ENCODE measurements at places on chromosomes 2 and 18.

DNA sequence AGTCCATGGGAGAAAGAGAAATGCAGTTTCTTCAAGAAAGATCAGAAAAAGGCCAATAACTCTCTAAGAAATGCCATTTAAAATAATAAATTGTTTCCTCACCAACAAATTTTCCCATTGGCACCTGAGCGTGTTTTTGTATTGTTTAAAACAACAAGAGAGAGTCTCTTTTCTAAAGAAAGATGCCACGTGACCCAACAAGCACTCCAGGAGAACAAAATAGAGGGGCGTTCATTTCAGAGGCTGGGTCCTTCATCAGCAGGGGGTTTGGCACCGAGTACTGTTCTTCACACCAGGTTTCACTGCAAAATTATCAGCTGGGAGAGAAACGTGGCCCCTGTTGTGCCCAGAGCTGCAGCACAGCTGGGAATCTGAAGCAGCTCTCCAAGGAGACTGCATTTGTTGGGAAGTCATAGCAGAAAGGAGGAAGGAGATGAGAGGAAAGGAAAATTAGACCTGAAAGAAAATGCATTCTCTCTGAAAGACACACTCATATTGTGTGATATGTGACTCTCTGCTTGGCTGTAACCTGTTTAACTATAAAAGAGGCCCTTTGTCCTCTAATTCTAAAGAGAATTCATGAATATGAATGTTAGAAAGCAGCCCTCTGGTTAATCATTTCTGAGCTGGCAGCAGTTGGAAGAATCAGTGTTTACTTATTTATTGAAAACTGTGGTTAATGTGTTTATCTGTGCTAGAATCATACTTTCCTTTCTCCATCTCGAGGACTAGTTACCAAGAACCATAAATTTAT is 205.3 kb upstream of the CDH20 start:
- DNase-seq, result no peak

GRCh38 chr2:46825231-46825938 is 90.2 kb downstream of the MCFD2 start:
- no peak for DNase-seq

DNA sequence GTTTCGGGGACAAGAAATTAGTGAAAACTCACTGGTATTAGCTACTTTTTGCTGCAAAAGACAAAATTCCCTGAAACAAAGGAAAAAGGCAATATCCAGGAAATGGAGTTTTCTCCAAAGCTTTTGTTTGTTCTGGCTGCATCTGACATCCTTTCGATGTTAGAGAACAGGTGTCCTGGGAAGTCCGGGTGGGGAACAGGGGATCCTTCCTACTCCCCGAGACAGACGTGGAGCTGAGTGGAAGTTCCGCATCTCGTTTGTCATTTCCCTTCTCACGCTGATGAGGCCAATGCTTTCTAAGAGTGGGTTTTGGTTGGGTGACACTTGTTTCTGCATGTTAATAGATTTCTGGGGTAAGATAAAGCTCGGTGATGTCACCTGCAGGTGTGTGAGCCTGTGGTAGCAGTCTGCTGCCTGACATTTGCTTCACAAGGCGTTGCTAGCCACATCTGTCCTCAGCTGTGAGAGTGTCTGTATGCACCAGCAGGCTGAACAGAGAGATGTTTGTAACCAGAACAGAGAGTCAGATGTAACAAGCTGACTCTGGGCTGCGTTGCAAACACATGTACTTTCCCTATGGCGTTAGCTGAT is 125.9 kb downstream of the ACOXL start:
- DNase-seq, result no peak

DNA sequence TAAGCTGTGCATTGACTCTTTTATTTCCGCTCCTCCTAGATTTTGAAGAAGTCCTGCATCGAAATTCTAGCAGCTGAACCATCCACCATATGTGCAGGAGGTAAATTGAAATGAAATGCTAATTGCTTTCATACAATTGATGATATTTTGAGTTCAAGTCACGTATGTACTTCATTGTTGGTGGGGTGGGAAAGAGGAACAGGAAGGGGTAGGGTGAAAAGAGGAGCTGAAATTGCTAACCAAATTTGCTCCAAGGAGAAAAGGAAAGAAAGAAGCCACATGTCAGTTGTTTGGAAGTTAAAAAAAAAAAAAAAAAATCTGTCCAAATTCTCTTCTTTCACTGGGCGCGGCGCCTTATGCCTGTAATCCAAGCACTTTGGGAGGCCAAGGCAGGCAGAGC is 77.8 kb downstream of the ANTXR1 start:
- no peak for DNase-seq
